ENCODE measurements at places on chromosomes 3 and 15.

DNA sequence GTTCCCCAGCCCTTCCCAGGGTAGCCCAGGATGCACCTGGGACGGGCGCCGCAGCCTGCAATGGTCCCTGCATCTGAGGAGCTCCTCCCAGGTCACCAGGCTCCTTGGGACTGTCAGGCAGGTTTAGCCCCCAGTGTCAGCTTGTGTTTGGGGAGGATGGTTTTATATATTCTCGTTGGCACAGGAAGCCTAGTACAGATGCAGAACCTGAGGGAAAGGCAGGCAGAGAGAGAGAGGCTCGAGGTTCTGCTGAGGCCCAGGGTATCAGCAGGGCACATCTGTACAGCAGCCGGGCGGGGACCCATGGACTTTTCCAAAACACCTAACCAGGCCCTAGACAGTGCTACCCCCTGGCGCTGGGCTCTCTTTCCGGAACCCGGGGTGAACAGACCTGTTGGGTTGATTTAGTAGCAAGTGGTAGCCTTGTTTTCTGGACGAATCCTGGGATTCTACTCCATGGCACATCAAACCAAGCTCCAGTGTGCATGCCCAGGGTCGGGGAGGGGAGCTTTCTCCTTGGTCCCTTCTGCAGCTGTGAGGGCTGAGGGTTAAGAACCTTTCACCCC lies 8.6 kb downstream of the PAK6 start:
- no peak for DNase-seq

DNA sequence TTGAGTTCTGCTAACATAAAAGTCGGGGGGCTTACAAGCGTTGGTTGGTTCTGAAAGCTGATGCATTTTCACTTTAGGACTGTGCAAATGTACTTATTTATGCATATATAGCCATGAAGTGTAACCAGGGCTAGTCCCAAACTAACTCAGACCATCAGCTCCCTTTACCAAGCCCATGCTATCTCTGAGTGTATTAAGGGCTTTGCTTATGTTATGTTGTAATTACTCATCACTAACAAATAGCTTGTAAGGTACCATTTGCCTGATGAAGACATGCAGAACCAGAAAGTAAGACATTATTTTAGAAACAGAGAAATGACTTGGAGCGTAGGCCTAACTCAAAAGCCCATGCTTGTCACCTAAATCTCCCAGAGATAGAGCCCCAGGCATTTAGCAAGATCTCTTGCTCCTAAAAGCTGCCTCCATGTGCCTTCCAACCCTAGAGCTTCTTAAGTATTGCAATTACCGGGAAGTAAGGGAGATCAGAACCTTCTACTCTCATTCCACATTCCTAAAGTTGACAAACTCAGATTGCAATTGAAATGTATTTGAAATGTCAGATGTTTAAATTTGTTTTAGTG lies 362.9 kb upstream of the RBMS3 start:
- no peak for DNase-seq

DNA sequence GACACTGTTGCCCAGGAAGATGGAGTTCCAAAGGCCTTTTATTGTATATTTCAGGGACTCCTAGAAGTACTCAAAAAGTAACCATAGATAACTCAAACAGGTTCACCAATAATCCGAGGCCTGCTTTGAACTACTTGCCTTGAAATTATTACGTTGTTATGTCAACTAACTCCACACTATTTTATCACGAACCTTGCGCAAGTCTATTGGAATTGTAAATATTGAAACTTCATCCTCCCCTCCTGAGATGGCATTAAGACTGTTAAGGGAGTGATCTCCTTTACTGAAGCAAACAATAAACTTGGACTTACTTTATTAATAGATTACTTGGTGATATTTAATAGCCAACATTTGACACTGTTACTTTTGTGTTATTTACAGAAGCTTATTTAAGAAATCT lies 199.6 kb upstream of the GADL1 start:
- DNase-seq = no peak

- no peak for DNase-seq
These were observed 34.5 kb downstream of the USP3 start for GRCh38 chr15:63538876-63539275.

DNA sequence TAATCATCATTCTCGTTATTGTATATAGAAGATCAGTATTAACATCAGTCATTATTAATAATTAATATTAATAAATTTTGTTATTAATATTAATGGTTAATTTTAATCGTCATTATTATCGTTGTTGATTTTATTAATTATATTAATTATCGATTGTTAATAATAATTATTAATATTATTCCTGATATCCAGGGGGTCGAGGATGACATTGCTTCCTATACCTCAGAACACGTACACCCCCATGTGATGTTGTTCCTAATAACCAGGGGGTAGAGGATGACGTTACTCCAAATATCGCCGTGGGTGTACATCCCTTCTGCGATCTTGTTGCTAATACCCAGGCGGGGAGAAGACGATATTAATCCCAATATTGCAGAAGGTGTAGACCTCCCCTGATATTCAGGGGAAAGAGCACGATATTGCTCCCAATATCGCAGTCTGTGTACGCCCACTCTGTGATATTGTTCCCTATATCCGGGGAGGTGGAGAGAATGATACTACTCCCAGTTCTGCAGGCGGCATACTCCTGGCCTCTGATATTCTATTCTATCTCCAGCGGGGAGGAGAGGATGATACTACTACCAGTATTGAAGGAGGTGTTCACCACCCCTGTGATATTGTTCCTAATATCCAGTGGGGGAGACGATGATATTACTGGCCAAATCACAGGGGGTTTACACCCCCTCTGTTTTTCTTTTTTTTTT lies 22.3 kb upstream of the BMF start:
- DNase-seq = no peak
